ENCODE measurements at places on chromosomes 1 and 21.

- no peak for DNase-seq
Measured at GRCh38 chr1:203557390-203557789, 63.4 kb downstream of the OPTC start.

- DNase-seq = no peak
Measured at GRCh38 chr21:42852925-42853570, 26.3 kb downstream of the WDR4 start.

GRCh38 chr1:3402258-3403010 is 52.0 kb upstream of the ARHGEF16 start:
- peak; percentile 68 for DNase-seq

DNA sequence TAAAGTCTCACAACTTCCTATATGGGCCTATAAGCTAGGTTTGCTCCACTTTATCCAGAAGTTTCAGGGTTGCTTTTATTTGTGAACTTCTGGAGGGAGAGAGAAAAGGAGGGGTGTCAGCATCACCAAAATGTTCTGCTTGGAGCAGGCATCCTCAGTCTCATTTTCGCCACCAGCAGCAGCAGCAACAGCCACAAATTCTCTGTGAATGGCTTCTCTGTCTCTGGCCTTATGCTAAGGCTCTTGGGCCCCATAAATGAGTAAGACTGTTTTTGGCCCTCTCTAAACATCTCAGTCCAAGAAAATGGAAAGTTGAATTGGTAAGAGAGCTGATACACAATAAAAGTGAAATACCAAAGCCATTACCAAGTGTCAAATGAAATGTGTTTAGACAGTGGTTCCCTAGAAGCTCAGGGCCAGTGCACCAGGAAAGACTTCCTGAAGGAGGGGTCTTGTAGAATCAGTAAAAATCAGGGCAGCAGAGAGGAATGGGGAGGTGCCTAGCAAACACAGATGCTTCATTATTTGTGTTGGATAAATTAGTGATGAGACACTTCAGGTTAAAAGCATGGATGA is 53.0 kb upstream of the SPATA6 start:
- DNase-seq = no peak

DNA sequence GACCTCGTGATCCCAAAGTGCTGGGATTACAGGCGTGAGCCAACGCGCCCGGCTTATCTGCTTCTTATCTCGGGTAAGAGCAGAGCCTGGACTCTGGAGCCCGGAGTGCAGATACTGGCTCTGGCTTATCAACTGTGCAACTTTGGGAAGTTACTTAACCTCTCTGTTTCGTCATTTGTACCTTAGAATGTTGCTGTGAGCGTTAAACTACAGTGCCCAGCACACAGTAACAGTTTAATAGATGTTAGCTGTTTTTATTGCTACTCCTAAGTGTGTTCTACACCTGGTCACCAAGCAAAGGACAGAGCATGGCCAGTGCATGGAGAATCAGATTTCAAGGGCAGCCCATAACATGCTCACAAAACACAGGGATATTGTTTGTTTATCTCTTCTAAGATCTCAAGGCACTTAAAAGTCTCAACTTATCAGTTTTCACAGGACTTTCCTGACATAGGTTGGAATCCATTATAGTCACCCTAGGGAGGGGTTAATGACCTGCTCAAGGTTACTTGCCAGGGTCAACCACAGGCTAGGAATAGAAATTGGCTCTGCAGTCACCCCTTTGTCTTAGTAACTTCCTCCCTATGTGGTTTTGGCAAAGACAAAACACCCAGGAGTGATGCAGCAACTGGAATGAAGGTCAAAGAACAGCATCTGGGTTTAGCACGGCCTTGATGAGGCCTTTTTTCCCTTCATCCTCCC is 22.5 kb upstream of the SRP9 start:
- DNase-seq = no peak

DNA sequence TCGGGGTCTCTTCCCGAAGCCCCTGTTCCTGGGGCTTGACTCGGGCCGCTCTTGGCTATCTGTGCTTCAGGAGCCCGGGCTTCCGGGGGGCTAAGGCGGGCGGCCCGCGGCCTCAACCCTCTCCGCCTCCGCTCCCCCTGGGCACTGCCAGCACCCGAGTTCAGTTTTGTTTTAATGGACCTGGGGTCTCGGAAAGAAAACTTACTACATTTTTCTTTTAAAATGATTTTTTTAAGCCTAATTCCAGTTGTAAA is 158.7 kb downstream of the RUNX1 start:
- no peak for DNase-seq

GRCh38 chr1:169521226-169521625 is 35.5 kb upstream of the SLC19A2 start:
- no peak for DNase-seq

DNA sequence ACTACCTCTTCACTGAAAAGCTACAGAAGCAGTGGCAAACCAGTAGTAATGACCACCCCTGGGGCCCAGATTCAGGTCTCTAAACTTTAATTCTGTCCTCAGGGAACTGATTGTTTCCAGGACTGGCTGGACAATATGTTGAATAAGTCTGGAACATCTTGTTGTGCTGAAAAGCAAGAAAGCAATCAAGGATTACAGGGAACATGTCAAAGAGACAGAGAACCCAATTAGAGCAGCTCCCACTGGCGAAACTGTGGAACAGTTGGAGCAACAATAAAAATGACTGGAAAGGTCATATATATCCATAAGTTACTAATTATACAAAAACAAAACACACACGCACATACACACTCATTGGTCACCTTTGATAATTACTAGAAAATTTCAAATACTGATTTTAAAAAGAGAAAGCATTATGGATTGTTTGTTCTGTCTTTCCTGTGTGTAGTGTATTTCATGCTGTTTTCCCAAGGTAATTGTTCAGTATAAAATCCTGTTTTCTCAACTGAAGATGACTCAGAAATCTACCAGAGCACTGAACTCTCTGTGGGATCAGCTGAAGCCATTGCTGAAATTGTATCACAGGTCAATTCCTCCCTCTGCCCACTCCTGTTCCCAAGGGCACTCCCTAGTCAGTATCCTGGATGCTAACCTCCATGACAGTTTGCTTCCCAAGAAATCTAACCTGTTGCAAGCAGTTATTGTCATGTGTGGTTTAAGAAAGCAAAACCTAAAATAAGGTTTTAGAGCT is 83.6 kb upstream of the RGS1 start:
- no peak for DNase-seq

GRCh38 chr1:114756009-114756892 is 1.5 kb downstream of the CSDE1 start:
- no peak for DNase-seq

DNA sequence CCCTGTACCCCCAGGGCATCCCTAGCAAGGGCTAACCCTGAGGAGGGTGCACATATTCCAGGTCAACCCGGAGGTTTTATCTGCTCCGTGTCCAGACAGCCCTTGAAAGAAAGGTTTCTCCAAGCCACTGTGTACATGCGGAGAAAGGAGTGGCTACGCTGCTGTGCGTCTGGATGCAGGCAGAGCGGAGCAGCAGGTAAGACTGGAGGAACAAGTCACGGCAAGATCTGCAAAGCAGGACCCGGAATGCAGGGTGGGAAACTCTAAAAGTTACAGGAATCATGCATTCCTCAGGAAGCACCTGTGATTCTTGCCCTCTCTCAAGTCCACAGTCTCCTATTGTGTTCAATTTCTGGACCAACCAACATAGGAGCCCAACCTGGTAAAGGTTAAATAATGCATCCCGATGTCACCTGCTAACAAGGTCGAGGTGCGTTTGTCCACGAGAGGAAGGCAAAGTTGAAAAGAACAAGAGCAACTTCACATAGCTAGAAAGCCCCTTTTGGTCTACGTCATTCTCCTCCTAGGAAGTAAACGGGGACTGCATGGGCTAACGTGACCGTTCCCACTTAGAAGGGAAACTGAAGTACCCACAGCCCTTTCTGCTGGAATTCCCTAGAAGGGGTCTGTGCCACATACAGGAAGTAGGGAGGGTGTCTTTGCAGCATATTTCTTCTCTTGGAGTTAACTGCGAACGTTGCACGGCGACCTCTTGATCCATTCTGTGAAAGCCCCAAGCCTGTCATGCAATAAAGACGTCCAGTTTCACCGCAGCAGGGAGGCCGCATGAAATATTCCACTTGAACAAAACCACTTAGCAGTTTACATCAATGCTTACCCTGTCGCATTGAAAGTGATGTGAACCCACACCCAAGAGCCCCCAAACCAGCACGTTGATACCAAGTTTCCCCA is 5.8 kb downstream of the TIAM1 start:
- no peak for DNase-seq

GRCh38 chr1:39689214-39689613 is 2.0 kb downstream of the HPCAL4 start:
- DNase-seq = no peak

- DNase-seq = no peak
Measured at GRCh38 chr1:166900987-166901386, 24.9 kb upstream of the TADA1 start.

DNA sequence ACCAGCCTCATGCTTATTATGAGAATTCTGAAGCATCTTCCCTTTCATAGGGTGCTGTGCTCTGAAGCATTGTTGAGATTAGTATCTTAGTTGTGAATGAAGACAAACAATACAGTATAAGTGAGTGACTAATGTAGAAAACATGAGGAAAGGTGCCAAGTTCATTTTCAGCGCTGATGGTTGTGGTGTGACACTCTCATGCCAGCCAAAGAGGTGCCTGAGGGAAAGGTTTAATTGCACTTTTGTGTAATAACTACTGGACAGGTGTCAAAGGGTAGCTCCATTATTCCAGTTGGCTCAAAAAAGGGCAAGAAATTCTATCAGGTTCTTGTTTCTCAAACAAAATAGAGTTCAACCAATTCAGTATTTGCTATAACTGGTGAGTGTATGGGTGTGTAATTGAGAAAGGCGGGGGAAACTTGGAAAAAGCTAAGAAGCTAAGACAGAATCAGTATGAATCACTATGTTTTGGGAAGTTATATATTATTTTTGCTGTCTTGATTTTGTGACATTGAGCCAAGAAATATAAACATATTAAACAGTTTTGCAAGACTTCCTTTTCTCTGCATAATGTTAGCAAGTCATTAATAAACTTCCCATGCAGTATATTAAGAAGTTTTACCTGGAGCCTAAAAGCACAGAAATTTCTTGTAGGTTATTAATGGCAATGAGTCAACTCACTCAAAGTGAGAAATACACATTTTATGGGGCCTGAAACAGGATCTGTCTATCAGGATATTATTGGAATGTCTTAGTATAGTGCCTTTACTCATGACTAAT is 31.8 kb downstream of the KCNK2 start:
- DNase-seq = peak; percentile 90

GRCh38 chr1:243842161-243842560 is 7.9 kb downstream of the AKT3 start:
- DNase-seq = no peak

- DNase-seq = no peak
Measured at GRCh38 chr1:214403431-214403830, 122.5 kb downstream of the SMYD2 start.

DNA sequence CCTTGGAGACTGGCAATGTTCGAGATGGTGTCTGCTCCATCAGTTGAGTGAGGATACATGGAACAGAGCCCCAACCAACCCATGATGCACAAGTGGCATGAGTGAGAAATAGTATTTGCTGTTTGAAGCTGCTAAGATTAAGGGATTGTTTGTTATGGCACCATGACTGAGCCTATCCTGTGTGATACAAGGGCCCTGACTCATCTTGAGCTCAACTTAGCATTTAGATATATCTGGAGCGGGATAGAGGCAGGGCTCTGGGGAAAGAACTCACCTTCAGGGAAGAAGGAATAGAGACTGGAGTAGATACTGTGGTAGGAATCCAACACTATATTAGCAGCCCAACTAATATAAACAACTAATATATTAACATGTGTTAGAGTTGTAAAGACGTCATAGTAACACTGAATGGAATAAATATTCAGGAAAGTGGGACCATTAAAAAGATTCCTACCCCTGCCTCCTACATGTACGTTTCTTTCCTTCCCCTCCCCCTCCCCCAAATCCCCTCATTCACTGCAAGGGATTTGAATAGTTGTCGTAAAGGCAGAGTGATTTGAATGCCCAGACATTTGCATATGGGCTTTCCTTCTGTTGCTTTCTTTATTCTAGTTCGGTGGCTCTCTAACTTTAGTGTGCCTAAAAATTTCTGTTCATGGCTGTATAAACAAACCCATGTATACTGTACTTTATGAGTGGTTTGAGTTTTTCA is 106.6 kb upstream of the POU3F1 start:
- DNase-seq = no peak

GRCh38 chr1:19317126-19317910 is 5.2 kb downstream of the SLC66A1 start:
- DNase-seq = no peak

GRCh38 chr1:193355626-193356025 is 169.2 kb upstream of the B3GALT2 start:
- no peak for DNase-seq

DNA sequence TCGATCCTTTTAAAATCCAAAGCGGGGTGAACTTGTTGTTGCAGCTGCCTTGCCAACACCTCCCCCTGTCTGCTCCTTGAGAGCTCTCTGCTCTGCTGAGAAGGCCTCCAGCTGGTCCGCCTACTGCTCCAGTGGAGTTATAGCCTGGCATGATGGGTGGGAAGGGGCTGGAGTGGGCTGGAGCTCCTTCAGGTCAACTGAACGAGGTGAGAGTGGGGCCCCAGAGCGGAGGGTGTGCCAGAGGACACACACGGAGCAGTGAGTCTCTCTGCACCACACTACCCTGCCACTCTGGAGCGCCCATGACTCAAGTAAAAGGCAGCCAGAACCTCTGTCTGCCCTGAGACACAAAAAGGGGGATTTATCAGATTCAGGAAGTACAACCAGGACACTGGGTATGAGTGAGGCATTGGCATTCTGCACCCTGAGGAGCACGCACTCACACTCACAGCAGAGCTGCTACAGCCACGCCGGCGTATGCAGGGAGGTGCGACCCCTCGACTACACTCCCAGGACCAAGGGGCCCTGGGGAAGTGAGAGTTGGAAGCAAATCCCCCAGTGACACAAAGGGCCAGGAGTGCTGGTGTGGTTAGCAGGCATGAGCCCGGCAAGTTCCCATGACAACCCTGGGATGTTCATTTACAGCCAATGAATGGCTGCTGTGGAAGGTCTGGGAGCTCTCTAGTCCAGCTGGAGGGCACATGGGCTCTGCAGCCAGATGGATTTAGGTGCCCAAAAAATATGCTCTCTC is 28.0 kb upstream of the EVA1B start:
- DNase-seq = no peak

DNA sequence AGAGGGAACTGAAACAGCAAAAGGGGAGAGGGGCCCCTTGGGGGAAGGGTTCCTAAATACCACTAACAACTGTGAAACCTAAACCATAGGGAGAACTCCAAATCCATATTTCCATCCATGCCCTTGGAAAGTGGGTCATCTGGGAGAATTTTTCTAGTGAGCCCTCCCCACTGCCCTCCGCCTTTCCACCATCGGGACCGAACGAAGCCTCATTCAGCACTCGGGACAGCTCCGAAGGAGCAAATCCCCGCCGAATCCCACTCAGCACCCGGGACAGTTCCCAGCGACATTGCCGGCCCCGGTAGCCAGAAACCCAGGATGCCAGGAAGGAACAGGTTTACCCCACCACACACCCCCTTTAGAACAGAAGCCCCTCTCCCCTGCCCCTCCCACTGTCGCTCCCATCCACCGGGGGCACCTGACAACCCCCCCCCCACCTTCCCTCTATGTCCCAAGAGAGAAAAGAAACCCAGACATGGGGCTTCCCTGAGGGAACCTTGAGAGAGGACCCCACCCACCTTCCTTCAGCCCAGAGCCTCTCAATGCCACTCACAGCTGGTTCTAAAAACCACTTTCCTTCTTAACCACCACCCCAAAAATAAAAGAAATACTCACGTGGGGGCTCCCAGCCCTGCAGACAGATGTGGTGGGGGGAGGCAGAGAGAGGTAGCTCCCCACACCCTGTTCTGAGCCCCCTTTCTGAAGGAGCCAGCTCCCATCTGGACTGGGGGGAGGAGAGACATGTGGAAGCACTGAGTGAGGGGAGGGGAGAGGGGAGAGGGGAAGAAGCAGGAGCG is 4.5 kb downstream of the DLGAP3 start:
- DNase-seq = no peak
